Smooth muscle cell of trachea (primary cell): ENCODE measurements at places on chromosomes 16 and 17. TPM values are rescaled to one million over a fixed set of nuclear protein-coding genes. Genes with fewer than 3 reads are reported as not detected.

Gene SLC12A3
- total RNA-seq, result not detected in 2 replicates

Gene KRTAP3-2
- not detected in 2 replicates for total RNA-seq

Gene KPNA2
- 52.4 and 142 TPM in 2 replicates for total RNA-seq

Gene SLC52A1
- total RNA-seq, result under 0.01 TPM in 1 of 2 replicates, not detected in the other

Gene CD300H
- not detected in 2 replicates for total RNA-seq

Gene LGALS9B
- total RNA-seq, result not detected in 2 replicates

Gene NPIPB9
- total RNA-seq, result 2.0 and 3.2 TPM in 2 replicates

Gene NDEL1
- 47.8 and 55.9 TPM in 2 replicates for total RNA-seq

Gene ZFP3
- 1.5 and 1.9 TPM in 2 replicates for total RNA-seq
